ENCODE measurements at places on chromosomes 11 and 22.
A peak's percentile ranks its signal among the peaks of the same experiment; 100 is the strongest.

DNA sequence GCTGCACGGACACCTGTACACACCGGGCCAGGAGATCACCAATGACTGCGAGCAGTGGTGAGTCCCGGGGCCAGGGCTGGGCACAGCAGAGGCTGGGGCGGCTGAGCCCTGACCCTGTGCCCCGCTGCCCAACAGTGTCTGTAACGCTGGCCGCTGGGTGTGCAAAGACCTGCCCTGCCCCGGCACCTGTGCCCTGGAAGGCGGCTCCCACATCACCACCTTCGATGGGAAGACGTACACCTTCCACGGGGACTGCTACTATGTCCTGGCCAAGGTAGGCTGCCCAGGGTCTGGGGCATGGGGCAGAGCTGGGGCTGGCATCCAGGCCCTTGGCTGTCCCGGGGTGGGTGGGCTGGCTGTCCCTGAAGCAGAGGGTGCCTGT is 7.7 kb downstream of the MUC2 start:
- DNase-seq, result no peak

GRCh38 chr22:48905206-48905975 is 922.3 kb downstream of the BRD1 start:
- DNase-seq, result no peak

DNA sequence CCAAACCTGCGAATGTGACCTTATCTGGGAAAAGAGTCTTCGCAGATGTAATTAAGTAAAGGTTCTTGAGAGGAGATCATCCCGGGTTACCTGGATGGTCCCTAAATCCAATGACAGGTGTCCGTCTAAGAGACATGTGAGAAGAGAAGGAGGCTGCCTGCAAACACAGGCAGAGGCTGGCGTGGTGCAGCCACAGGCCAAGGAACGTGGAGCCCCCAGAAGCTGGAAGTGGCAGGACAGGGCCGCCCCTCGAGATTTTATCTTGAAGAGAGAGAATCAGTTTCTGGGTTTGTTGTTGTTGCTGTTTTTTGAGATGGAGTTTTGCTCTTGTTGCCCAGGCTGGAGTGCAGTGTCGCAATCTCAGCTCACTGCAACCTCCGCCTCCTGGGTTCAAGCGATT is 33.6 kb downstream of the MRGPRD start:
- DNase-seq, result no peak

DNA sequence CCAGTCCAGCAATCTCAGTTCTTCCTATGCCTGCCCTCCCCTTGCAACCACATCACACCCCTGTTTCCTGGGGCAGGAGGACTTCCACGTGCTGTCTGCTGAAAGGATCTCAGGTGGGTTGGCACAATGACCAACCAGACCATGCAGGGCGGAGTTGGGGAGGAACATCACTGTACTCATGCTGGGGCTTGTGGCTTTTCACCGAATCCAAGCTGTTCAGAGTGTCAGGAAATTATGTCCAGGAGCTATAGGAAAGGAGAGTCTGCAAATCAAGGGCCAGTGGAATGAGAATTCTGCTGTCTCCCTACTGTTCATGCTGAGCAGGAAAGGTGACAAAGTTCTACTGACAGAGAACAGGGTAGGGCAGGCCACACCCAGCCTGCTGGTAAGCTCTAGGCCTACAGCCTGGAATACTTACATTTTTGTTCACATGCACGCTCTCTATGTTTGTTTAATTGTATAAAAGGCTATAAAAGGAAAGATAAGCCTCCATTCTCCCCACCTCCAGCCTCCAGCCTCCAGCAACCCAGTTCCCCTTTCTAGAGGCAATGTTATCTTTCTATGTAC is 1.7 kb upstream of the PLAAT2 start:
- DNase-seq, result peak; percentile 87

- no peak for DNase-seq
These were observed 338.4 kb downstream of the MN1 start for GRCh38 chr22:27463121-27463660.

- DNase-seq, result no peak
These were observed 40.3 kb downstream of the IRAG1 start for GRCh38 chr11:10653261-10653660.

- DNase-seq, result no peak
These were observed 207.5 kb downstream of the ETS1 start for GRCh38 chr11:128379587-128380580.

DNA sequence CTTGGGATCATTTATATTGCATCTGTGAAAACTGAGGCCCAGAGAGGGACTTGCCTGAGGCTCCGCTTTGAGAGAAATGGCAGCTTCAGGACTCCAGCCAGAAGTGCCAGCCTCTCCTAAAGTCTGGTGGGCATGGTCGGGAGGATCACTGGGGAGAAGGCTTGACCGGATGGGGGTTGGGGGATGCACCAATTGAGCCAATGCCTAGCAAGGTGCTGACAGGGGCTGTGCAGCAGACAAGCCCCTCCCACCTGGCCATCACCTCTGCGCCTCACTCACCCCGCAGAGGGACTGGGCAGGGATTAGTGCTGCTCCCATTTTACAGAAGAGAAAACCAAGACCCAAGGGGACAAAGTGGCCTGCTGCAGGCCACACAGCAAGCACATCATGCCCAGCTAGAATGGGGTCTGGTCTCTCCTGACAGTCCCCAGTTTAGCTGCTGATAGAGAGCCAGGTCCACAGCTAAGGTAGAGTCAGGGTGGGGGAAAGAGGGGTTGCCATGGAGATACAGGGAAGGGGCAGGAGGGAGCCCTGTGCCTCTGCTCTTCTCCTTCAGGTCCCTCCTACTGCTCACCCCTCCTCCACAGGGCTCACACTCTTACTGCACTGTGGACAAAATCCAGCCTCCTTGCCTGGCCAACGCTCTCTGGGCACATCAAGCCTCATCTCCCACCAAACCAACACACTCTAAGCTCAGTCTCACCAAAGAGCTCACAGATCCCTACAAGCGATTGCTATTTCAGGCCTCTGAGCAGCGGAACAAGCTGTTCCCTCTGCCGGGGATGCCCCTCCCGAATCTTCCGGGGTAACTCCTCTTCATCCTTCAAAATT is 29.5 kb downstream of the TEF start:
- DNase-seq, result no peak

GRCh38 chr11:4695442-4695841 is 2.2 kb downstream of the OR51E2 start:
- no peak for DNase-seq

Data from HT-29 (cell line).